ENCODE measurements at places on chromosomes 6 and 20. TPM values are rescaled to one million over a fixed set of nuclear protein-coding genes. Genes with fewer than 3 reads are reported as not detected.

- no peak for DNase-seq
Measured at GRCh38 chr20:3898639-3899038, 9.5 kb downstream of the PANK2 start.

DNA sequence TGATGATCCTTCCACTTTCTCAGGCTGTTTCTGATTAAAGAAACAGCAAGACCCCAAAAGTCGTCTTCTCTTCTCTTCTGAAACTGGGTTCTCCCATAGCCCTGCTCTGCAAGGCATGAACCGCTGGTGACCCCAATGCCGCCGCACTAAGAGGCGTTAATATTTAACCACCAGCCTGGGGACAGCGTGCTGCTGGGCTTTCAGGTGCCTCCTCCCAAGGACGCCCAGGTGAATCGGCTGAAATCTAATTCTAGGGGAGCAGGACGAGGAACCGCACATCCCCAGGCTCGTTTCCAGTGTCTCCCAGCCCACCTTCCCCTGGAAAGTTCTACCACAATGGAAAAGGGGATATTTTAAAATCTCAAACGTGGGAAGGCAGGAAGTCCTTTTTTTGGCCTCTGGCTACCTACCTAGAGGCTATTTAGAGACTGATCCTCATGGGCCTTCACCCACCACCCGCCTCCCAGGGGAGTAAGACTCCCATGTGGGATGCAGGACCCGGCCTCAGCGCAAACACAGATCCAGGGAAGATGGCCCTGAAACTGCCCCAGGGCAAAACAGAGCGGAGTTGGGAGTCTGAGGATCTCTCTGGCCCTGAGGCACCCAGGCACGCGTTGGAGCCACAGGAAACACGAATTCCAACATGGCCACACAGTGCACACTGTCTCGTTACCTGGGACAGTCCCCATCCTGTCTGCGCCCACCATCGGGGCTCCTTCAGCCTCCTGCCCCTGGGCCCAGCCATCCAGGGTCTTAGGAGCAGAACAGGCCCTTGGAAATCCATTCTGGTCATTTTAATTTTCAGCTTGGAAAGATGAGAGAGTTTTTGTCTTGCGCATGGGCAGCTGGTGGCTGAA lies 56.2 kb downstream of the BMP7 start:
- no peak for DNase-seq

DNA sequence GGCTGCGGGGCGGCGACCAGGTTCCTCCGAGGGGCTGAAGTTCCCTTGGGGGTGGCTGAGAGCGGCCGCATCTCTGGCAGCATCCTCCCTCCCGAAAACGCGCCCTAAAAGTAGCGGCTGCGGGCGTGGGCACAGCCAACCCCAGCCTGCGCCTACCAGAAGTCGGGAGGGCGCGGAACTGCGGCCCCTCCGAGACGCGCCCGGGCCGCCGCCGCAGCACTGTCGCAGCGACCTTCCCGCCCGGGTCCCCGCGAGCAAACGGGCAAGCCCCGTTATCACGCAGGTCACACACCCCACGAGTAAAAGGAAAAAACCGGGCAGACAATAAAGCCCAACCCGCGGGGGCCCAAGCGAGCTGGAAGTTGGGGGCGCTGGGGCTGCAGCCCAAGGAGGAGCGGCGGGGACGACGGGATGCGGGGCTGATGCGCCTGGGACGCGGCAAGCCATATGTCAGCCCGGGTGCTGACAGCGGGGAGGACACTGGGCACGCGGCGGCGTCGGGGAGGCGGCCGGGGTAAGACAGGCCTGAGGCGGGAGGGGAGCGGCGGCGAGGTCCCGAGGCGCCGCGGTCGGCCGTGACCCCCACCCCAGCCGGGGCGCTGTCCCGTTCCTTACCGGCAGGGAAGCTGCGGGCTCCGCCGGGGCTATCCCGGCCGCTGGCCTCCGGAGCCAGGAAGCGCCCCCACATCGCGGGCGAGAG lies 659 bp downstream of the CEP85L start:
- peak; percentile 65 for DNase-seq

ERVFRD-1 gene
- total RNA-seq = 0.05 TPM

- peak; percentile 47 for DNase-seq
Measured at GRCh38 chr20:46558511-46558959, 8.1 kb upstream of the OCSTAMP start.

DNA sequence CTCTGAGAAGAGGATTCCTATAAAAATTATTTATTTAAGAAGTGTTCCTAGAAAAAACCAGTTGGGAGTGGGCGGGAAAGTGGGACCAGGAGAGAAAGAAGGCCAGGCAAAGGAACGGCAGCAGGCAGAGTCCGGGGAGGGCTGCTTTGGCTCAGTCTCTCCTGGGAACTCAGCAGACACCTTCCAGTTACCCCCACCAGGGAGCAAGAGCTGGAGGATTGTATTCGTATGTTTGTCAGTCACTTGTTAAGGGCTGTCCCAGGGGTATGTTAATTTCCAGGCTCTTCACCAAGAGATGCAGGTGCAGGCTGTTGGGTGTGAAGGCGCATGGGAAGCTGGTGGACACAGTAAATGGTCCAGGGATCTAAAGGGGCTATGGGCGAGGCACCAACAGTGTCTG lies 53.0 kb upstream of the CHD6 start:
- DNase-seq = no peak

- DNase-seq = no peak
Measured at GRCh38 chr20:32033316-32033715, 18.7 kb upstream of the HCK start.

ISM1 gene
- total RNA-seq = 1.5 TPM

GINS1 gene
- total RNA-seq = 0.46 TPM
